IMR-90 (cell line): ENCODE measurements at places on chromosomes 1 and 21. TPM values are rescaled to one million over a fixed set of nuclear protein-coding genes. Genes with fewer than 3 reads are reported as not detected.

Gene MATN1
- total RNA-seq: 0.56 TPM in 1 of 2 replicates, not detected in the other

Gene PPIAL4G
- total RNA-seq: not detected in 2 replicates

Gene PRAMEF17
- total RNA-seq: not detected in 2 replicates

Gene AGMAT
- total RNA-seq: 0.18 and 0.28 TPM in 2 replicates
